Esophagus squamous epithelium (tissue), 5 donors: ENCODE measurements at places on chromosomes 7 and 10. TPM values are rescaled to one million over a fixed set of nuclear protein-coding genes. Genes with fewer than 3 reads are reported as not detected.
A peak's percentile ranks its signal among the peaks of the same experiment; 100 is the strongest.

GRCh38 chr10:89242345-89242684, 9.3 kb downstream of the LIPA start:
- H3K4me3 ChIP-seq: no peak overlapping the region
- H3K4me1 ChIP-seq: peaks cover 11% of the 10 kb centered on the region
- H3K27ac ChIP-seq: peak overlapping the region; percentile 53
- DNase-seq: no peak
- peaks cover 42% of the 10 kb centered on the region for H3K36me3 ChIP-seq

- no peak overlapping the region for H3K27ac ChIP-seq
- DNase-seq: no peak
- no peak overlapping the region for H3K4me3 ChIP-seq
- no peaks in the 10 kb centered on the region for H3K36me3 ChIP-seq
- no peaks in the 10 kb centered on the region for H3K27me3 ChIP-seq
Measured at GRCh38 chr10:129993621-129994020, 29.5 kb upstream of the EBF3 start.

The C10orf53 gene
- total RNA-seq: not detected

The PLEKHS1 gene
- 0.82 TPM for total RNA-seq

The COL13A1 gene
- total RNA-seq: not detected

DNA sequence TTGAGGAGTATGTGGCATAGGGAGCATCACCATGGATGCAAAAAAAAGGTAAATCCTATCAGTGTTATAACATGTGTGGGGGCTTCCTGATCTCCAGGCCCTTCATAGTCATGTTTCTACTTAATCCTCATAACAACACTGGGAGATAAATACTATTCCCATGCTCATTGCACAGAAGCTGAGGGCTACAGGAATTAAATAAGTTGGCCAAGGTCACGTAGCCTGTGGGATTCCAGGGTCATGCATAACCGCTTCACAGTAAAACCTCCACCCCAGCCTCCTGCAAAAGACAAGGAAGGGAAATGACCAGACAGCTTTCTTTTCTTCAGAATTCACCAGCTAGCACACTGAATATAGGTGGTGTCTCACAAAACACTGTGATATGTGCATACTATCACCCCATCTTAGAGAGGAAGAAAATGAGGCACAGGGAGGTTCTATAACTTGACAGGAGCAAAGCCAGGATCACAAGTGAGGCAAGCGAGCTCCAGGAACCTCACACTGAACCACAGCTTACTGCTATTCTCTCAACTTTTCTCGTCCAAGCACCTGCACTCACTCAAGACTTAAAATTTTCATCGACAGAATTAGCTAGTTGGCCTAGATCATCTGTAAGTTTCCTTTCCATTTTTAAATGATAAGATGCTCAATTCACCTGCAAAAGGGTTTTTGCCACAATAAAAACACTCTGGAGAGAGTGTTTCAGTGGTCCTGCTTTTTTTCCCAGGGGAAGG, 13.4 kb downstream of the JAZF1 start:
- H3K27ac ChIP-seq: no peak overlapping the region
- H3K36me3 ChIP-seq: no peaks in the 10 kb centered on the region
- H3K27me3 ChIP-seq: no peaks in the 10 kb centered on the region
- no peaks in the 10 kb centered on the region for H3K4me1 ChIP-seq
- DNase-seq: no peak
- H3K4me3 ChIP-seq: no peak overlapping the region

The OPN4 gene
- not detected for total RNA-seq

The PPP1R17 gene
- not detected for total RNA-seq

DNA sequence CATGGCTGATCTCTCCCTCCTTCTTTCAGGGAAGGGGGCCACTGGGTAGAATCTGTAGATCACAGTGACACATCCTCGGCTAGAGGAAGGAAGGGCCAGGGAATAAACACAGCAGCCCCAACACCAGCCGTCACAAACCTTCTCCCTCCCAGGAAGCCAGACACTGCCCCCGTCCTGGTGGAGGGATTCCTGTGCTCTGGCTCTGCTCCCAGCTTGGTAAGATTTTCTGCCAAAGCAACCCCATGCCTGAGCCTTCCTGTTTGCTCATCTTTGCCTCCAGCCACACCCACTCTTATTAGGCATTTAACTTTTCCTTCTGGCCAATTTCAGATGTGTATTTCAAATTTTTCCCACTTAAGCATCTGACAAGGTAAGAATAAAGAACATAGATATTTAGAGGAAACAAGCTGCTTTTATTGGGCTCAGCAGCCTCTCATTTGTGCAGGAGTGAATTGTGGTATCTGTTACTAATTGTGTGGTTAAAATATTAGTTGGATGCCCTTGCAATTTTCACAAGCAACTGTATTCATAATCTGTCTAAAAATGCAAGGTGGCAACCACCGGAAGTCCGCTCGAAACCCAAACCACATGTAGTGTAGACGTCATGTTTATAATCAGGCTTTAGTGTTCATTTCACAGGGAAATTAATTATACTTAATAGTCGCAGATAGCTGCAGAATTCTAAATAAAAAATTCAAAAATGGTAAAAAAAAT, 13.2 kb upstream of the NPS start:
- H3K27me3 ChIP-seq: no peaks in the 10 kb centered on the region
- H3K4me1 ChIP-seq: no peaks in the 10 kb centered on the region
- H3K27ac ChIP-seq: no peak overlapping the region
- no peak overlapping the region for H3K4me3 ChIP-seq
- no peaks in the 10 kb centered on the region for H3K36me3 ChIP-seq

GRCh38 chr10:62148155-62148554, 120.5 kb downstream of the RTKN2 start:
- H3K4me1 ChIP-seq: no peaks in the 10 kb centered on the region
- no peak overlapping the region for H3K4me3 ChIP-seq
- H3K27me3 ChIP-seq: no peaks in the 10 kb centered on the region
- no peaks in the 10 kb centered on the region for H3K36me3 ChIP-seq

GRCh38 chr7:107996072-107996882, 6.7 kb downstream of the LAMB1 start:
- peaks cover 29% of the 10 kb centered on the region for H3K36me3 ChIP-seq
- peak overlapping the region; percentile 63 for H3K27ac ChIP-seq
- DNase-seq: no peak
- no peaks in the 10 kb centered on the region for H3K27me3 ChIP-seq
- no peak overlapping the region for H3K4me3 ChIP-seq
- H3K4me1 ChIP-seq: peaks cover 34% of the 10 kb centered on the region

GRCh38 chr7:143243111-143243510, 20.1 kb upstream of the GSTK1 start:
- H3K27me3 ChIP-seq: no peaks in the 10 kb centered on the region
- H3K27ac ChIP-seq: no peak overlapping the region
- H3K4me3 ChIP-seq: no peak overlapping the region

DNA sequence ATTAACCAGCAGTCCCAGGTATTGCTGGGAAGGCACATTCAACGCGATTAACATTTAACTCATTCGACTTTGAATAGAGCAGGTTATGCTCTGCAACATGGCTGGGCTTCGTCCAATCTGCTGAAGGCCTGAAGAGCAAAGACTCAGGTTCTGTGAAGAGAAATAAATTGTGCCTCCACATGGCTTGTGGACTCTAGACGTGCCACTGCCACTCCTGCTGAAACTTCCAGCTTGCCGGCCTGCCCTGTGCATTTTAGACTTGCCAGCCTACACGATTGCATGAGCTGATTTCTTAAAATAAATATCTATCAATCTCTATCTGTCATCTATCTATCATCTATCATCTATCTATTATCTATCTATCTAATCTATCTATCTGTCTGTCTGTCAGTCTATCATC, 138.0 kb downstream of the WDR37 start:
- H3K27me3 ChIP-seq: peaks cover 8% of the 10 kb centered on the region
- no peak overlapping the region for H3K4me3 ChIP-seq
- no peaks in the 10 kb centered on the region for H3K36me3 ChIP-seq
- DNase-seq: no peak
- no peaks in the 10 kb centered on the region for H3K4me1 ChIP-seq
- no peak overlapping the region for H3K27ac ChIP-seq

GRCh38 chr10:116590590-116591444, at the start of gene PNLIPRP1:
PNLIPRP1 (plus strand) TSS chr10:116590959; CDS start chr10:116591130, 171 bp downstream.
- no peak for DNase-seq
- no peak within 1 kb of the TSS for H3K4me3 ChIP-seq
- no peaks in the 10 kb centered on the region for H3K4me1 ChIP-seq

DNA sequence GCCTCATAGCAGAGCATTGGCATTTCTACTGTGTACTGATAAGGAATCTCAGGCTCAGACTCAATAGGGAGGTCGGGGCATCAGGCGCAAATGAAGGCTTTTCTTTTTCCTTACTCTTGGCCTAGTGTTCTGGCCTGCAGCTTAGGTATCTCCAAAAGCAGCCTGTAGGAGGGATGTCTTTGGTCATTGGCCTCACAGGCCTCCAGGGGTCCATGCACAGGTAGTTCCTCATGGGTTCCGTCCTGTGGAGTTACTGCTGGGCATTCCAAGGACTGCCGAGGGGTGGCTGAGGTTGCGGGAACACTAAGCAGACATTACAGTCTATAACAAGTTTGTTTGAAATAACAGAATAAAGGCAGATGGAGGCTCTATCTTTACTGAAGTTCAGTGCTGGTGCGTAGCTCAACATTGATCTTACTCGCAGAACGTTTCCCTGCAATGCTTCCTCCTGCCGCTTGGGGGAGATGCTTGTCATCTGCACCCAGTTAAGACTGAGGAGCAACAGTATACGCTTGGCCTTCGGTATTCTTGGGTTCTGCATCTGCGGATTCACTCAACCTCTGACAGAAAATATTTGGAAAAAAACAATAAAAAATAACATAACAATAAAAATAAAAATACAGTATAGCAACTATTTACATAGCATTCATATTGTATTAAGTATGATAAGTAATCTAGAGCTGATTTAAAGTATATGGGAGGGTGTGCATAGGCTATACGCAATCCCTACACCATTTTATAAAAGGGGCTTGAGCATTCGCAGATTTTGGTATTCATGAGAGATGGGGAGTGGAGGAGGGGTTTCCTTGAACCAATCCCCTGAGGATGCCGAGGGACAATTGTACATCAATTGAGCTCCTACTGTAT, 58.9 kb downstream of the SH2D4B start:
- H3K36me3 ChIP-seq: no peaks in the 10 kb centered on the region
- H3K4me3 ChIP-seq: no peak overlapping the region
- no peaks in the 10 kb centered on the region for H3K27me3 ChIP-seq

DNA sequence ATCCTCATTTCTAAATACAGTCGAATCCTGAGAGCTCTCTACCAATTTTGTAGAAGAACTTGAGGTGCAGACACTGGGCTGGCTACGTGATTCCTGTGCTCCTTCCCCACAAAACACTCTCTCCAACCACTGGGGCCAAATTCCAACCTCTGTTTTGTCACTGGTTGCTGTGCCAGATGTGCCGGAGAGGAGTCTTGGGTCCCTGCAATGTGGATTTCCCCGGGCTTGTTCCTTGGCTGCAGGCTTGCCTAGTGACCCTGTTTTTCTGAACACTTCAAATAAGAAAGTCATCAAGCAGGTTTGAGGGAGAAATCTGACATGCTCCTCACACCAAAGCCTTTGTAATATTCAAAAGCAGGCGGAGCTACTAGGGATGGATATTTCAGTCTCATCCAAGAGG, 44.4 kb upstream of the AGBL3 start:
- peaks cover 36% of the 10 kb centered on the region for H3K36me3 ChIP-seq
- peak overlapping the region; percentile 35 for H3K27ac ChIP-seq
- no peaks in the 10 kb centered on the region for H3K27me3 ChIP-seq
- no peak overlapping the region for H3K4me3 ChIP-seq

The OGDHL gene
- total RNA-seq: under 0.01 TPM

DNA sequence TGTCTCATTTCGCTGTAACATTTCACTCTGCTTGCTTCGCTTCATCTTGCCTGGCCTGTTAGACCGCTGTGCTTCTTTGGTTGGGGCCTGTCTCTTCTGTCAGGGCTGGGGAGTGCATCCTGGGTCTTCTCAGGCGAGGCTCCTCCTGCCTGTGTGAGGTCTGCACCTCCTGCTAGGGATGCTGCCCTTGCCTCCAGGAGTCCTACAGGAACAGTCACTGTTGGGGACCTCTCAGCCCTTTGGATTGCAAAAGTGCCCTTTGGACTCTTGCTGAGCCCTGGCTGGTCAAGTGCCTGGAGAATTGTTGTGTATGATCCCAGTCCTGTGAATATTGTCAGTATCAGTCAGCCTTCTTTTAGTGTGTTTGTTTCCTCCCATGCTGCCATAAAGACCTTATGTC, 84.1 kb downstream of the MDFIC start:
- no peaks in the 10 kb centered on the region for H3K27me3 ChIP-seq
- DNase-seq: no peak
- peaks cover 15% of the 10 kb centered on the region for H3K4me1 ChIP-seq
- H3K4me3 ChIP-seq: no peak overlapping the region
- H3K36me3 ChIP-seq: peaks cover 5% of the 10 kb centered on the region
- H3K27ac ChIP-seq: no peak overlapping the region

- no peaks in the 10 kb centered on the region for H3K4me1 ChIP-seq
Measured at GRCh38 chr7:143120691-143121405, 11.0 kb upstream of the PIP start.

DNA sequence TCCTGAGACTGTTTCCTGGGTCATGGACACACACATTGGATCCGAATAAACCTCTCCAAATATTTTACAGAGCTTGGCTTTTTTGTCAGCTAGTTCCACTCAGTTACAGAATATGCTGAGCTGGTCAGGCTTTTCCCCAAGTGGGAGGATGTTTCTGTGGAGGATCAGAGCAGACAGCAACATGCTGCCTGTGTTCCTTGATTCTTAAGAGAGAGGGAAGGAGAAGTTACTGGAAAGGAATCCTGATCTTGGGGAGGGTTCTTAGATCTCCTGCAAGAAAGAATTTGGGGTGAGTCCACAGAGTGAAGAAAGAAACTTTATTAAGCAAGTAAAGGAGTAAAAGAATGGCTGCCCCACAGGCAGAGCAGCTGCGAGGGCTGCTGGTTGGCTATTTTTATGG, 76.8 kb upstream of the RPA3 start:
- no peak for DNase-seq
- H3K4me1 ChIP-seq: no peaks in the 10 kb centered on the region
- no peaks in the 10 kb centered on the region for H3K27me3 ChIP-seq
- H3K36me3 ChIP-seq: peaks cover 5% of the 10 kb centered on the region
- no peak overlapping the region for H3K4me3 ChIP-seq

- H3K27ac ChIP-seq: no peak overlapping the region
- no peak for DNase-seq
- peaks cover 42% of the 10 kb centered on the region for H3K4me1 ChIP-seq
- no peaks in the 10 kb centered on the region for H3K27me3 ChIP-seq
- no peak overlapping the region for H3K4me3 ChIP-seq
Measured at GRCh38 chr10:12214763-12215218, 18.8 kb downstream of the CDC123 start.

DNA sequence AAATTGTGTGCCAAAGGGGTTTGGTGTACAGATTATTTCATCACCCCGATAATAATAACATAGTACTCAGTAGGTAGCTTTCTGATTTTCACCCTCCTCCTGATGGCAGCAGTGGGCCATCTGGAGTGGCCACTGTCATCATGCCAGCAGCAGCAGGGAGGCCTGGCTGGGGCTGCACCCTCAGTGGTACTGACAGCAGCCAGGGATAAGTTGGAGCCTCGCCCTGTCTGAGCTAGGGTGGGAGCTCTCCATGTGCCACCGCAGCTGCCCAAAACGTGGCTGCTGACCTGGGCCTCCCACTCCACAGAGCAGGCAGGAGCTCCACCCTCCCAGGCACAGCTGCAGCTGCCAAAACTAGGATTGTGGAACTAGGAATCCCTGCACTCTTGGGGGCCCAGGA, 700.8 kb upstream of the KCND2 start:
- no peaks in the 10 kb centered on the region for H3K4me1 ChIP-seq
- DNase-seq: no peak
- no peaks in the 10 kb centered on the region for H3K27me3 ChIP-seq
- H3K36me3 ChIP-seq: no peaks in the 10 kb centered on the region
- H3K27ac ChIP-seq: no peak overlapping the region

GRCh38 chr10:117214401-117214800, 17.1 kb downstream of the KCNK18 start:
- H3K36me3 ChIP-seq: no peaks in the 10 kb centered on the region
- H3K4me1 ChIP-seq: peaks cover 10% of the 10 kb centered on the region
- peaks cover 13% of the 10 kb centered on the region for H3K27me3 ChIP-seq
- DNase-seq: no peak
